ENCODE measurements at places on chromosomes 3 and 15. TPM values are rescaled to one million over a fixed set of nuclear protein-coding genes. Genes with fewer than 3 reads are reported as not detected.

The TTC23 gene
- polyA plus RNA-seq: 7.7 TPM

The TERB2 gene
- not detected for polyA plus RNA-seq

The FOXL2NB gene
- polyA plus RNA-seq: 0.05 TPM

The MDFIC2 gene
- polyA plus RNA-seq: not detected

The CCRL2 gene
- 19.1 TPM for polyA plus RNA-seq

The FBXW12 gene
- polyA plus RNA-seq: 0.07 TPM

The CEP19 gene
- 2.5 TPM for polyA plus RNA-seq

The NECTIN3 gene
- polyA plus RNA-seq: 1.8 TPM

The GUCA1C gene
- polyA plus RNA-seq: 0.11 TPM

The STRIT1 gene
- 0.32 TPM for polyA plus RNA-seq

The MBNL1 gene
- 89.0 TPM for polyA plus RNA-seq

The GABRG3 gene
- 0.71 TPM for polyA plus RNA-seq

The SPATA12 gene
- 0.07 TPM for polyA plus RNA-seq

The NOX5 gene
- polyA plus RNA-seq: 0.66 TPM

The FBXO22 gene
- 14.0 TPM for polyA plus RNA-seq

The CLDN16 gene
- polyA plus RNA-seq: 1.3 TPM

The CORO2B gene
- polyA plus RNA-seq: 1.3 TPM

The TAMM41 gene
- polyA plus RNA-seq: 18.2 TPM

The EXD1 gene
- 0.34 TPM for polyA plus RNA-seq

The IMPG2 gene
- polyA plus RNA-seq: 0.23 TPM

The NDN gene
- 21.5 TPM for polyA plus RNA-seq

The LEKR1 gene
- polyA plus RNA-seq: 1.0 TPM

The SEMA7A gene
- 12.3 TPM for polyA plus RNA-seq

The DAZL gene
- polyA plus RNA-seq: 0.16 TPM

The AQP9 gene
- polyA plus RNA-seq: 3.2 TPM

The PTX3 gene
- 12.2 TPM for polyA plus RNA-seq

The DALRD3 gene
- polyA plus RNA-seq: 35.0 TPM

All from thymus (tissue), 14 donors.